ENCODE measurements at places on chromosomes 12 and 14. TPM values are rescaled to one million over a fixed set of nuclear protein-coding genes. Genes with fewer than 3 reads are reported as not detected.

The IL31 gene
- not detected for polyA plus RNA-seq

The ESRRB gene
- not detected for polyA plus RNA-seq

The SERPINA4 gene
- not detected for polyA plus RNA-seq

The CCDC91 gene
- 13.9 TPM for polyA plus RNA-seq

The STRN3 gene
- 14.8 TPM for polyA plus RNA-seq

The SLC38A4 gene
- 7.4 TPM for polyA plus RNA-seq

The NXPH4 gene
- 2.8 TPM for polyA plus RNA-seq

The OTX2 gene
- polyA plus RNA-seq: not detected

The CYP27B1 gene
- 0.76 TPM for polyA plus RNA-seq

The MIPOL1 gene
- 1.1 TPM for polyA plus RNA-seq

The HIF1A gene
- polyA plus RNA-seq: 231 TPM

The HOXC4 gene
- 0.93 TPM for polyA plus RNA-seq

The FOXA1 gene
- 0.04 TPM for polyA plus RNA-seq

The TUNAR gene
- polyA plus RNA-seq: 0.02 TPM

The PCED1B gene
- polyA plus RNA-seq: 7.8 TPM
